ENCODE measurements at places on chromosomes 7 and 10.

- no peak for DNase-seq
Observed at GRCh38 chr10:71390461-71390835, 6.3 kb upstream of the CDH23 start.

GRCh38 chr7:80060218-80060806, 74.3 kb upstream of the GNAI1 start:
- DNase-seq, result no peak

DNA sequence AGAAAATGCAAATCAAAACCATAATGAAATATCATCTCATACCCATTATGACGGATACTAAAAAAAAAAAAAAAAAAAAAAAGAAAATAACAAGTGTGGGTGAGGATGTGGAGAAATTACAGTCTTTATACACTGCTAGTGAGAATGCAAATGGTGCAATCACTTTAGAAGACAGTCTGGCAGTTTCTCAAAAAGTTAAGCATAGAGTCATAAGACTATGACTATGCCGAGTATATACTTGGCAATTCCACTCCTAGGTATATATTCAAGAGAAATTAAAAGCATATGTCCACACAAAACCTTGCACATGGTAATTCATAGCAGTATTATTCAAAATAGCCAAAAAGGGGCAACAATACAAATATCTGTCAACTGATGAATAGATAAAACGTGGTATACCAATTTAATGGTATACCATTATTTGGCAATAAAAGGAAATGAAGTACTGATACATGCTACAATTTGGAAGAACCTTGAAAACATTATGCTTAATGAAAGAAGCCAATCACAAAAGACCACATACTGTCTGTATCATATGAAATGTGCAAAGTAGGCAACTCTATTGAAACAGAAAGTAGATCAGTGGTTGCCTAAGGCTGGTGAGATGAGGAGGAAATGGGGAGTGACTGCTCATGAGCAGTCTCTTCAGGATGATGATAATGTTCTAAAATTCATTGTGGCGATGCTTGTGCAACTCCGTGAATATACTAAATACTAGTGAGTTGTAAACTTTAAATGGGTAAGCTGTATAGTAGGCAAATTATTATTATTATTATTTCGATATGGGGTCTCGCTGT, 90.1 kb upstream of the NANOS1 start:
- DNase-seq, result no peak

- DNase-seq, result no peak
Observed at GRCh38 chr10:50432211-50433009, 181.1 kb upstream of the ASAH2 start.

GRCh38 chr7:96273716-96274115, 48.2 kb downstream of the SLC25A13 start:
- DNase-seq, result no peak

DNA sequence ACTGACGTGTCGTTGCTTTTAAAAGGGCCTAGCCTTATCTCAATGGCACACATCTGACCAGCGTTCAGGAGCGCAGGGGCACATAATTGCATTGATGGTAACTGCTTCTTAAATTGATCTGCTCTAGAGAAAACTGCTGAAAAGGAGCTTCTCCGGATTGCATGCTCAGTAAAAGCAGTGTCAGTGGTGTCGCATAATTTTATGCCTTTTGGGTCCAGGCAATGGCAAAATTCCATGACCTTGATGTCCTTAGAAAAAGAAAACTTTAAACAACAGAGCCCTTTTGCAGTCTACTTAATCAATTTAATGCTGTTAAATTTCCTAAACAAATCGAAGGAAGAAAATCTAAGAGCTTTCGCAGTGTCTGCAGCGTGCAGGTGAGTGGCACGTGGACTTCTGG, 75.7 kb downstream of the PTPRE start:
- no peak for DNase-seq

- no peak for DNase-seq
Observed at GRCh38 chr10:53716156-53716555, 943.6 kb upstream of the MBL2 start.

- no peak for DNase-seq
Observed at GRCh38 chr10:94092848-94093247, 99.1 kb downstream of the PLCE1 start.

GRCh38 chr10:113557903-113558321, 5.1 kb downstream of the HABP2 start:
- DNase-seq, result no peak

GRCh38 chr10:62059217-62059920, 157.9 kb downstream of the ARID5B start:
- no peak for DNase-seq

DNA sequence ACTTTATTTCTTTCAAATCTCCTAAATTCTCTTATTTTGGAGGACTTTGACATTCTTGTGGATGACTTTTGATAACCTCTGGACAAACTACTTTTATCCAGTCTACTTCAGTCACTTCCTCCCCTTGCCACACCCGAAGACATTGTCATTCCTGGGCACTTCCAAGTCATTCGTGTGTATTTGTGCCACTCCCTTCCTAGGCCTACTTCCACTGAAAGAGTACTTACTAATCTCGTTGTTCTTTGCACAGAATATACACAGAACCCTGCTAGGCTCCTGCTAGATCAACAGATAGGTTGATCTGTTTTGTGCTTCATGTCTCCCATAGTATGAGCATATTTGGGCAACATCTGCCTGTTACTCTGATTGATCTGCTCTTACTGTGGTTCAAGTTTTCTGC, 355.4 kb downstream of the HGF start:
- DNase-seq, result no peak

All from stimulated activated CD8-positive, alpha-beta memory T cell treated with anti-CD3 and anti-CD28 coated beads, Interleukin-4, amount 100 ng/mL, for 1 hour (primary cell).